Ammon's horn (tissue), 1 donor: ENCODE measurements at places on chromosomes 3 and 15.

DNA sequence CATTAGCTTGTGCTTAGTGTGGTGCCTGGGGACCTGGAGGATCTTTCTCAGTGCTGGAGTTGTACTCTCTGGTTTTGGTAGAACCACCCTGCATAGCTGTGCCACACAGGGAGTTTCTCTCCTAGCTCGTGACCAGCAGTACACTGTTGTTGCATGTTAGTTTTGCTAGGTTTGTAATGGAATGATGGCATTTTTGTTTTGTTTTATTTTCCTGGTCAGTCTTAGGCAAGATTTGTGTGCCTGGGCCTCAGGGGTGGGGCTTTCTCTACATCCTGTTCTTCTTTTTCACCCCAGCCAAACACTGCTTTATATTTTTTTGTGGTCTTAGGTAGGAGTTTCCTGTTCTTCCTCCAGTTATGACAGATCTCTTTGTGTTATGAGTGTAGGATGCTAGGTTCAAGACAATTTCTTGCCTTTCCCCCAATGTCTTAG lies 534.5 kb upstream of the KCNMB2 start:
- DNase-seq, result no peak

GRCh38 chr15:90174140-90174875 lies 26.8 kb upstream of the SEMA4B start:
- peak; percentile 94 for DNase-seq

- DNase-seq, result no peak
These were observed 40.9 kb upstream of the CCDC80 start for GRCh38 chr3:112681822-112682325.

- DNase-seq, result no peak
These were observed 22.3 kb upstream of the ISLR2 start for GRCh38 chr15:74108111-74108510.

GRCh38 chr3:69776920-69777581 lies 37.8 kb downstream of the MITF start:
- no peak for DNase-seq

DNA sequence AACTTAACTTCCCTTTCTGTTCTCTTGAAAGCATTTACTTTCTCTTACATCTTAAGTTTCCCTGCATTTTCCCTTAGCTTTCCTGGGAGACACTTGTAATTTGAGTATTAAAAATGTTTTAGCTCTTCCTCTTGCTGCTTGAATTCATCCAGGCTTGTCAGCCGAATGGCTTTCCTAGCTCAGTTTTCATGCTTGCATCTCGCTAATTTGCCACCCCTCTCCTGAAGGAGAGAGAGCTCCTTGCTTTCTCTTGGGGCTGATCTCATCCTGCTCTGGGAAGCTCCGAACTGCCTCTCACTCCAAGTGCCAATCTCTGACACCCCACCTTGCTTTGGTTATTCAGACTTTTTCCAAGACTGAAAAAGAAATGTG lies 374.6 kb upstream of the TBL1XR1 start:
- no peak for DNase-seq

- no peak for DNase-seq
These were observed 11.6 kb downstream of the NIPA2 start for GRCh38 chr15:22850055-22850454.
